ENCODE measurements at places on chromosomes 6 and 20.
A peak's percentile ranks its signal among the peaks of the same experiment; 100 is the strongest.

GRCh38 chr20:34377072-34377847 lies 14.2 kb downstream of the ITCH start:
- DNase-seq, result no peak

DNA sequence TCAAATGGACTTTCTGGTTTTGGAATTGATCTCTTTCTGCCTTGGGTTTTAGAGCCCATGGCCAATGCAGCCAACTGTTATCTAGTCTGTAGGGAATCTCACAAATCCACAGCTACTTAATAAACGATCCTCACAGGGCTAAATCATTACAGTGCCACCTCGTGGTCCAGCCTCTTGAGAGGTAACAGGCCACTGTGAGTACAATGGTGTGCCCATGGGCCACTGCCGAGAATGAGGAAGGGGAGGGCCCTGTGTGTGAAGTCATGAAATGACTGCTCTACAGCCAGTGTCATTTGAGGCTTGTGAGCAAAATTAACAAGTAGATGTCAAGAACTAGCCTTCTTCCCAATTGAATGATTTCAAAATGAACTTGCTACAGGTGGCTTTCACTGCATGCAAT lies 54.3 kb upstream of the GMPR start:
- DNase-seq, result peak; percentile 85

- peak; percentile 31 for DNase-seq
These were observed 157.5 kb upstream of the TBX18 start for GRCh38 chr6:84921891-84922290.

GRCh38 chr6:152378169-152378568 lies 259.0 kb downstream of the SYNE1 start:
- peak; percentile 43 for DNase-seq

GRCh38 chr6:3247255-3248146 lies 11.2 kb upstream of the PSMG4 start:
- DNase-seq, result peak; percentile 58

GRCh38 chr6:86683132-86683908 lies 254.0 kb upstream of the HTR1E start:
- DNase-seq, result no peak

- DNase-seq, result peak; percentile 98
These were observed 871 bp upstream of the ZFAND3 start for GRCh38 chr6:37818536-37819176.

DNA sequence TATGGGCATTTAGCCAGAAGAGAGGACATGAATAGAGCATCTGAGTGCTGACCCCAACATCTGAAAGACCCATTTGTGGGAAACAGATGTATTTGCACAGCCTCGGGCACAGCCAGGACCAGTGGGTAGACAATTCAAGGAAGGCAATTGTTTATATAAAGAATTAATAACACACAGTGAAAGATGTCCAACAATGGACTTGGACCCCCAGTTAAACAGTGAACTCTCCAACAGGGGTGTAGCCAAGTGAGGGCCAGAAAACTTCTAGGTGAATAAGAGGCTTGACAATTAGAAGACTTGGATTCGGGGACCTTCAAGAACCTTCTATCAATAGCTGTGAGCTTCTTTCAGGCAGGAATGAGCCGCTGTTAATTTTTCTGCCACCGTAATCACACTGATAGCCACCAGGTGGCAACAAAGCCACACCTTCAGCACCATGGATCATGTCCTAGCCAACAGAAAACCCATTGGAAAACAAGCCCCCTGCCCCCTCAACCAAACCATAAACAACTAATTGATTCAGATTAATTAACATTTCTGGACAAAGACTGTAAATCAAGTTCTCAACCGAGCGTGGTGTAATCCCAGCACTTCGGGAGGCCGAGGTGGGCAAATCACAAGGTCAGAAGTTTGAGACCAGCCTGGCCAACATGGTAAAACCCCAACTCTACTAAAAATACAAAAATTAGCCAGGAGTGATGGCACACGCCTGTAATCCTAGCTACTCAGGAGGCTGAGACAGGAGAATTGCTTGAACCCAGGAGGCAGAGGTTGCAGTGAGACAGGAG lies 8.8 kb upstream of the SRSF6 start:
- peak; percentile 66 for DNase-seq

- DNase-seq, result peak; percentile 47
These were observed 775 bp downstream of the PFDN4 start for GRCh38 chr20:54208548-54209176.

Data from mesendoderm (in vitro differentiated cells).